ENCODE measurements at places on chromosomes 11 and 22.
A peak's percentile ranks its signal among the peaks of the same experiment; 100 is the strongest.

DNA sequence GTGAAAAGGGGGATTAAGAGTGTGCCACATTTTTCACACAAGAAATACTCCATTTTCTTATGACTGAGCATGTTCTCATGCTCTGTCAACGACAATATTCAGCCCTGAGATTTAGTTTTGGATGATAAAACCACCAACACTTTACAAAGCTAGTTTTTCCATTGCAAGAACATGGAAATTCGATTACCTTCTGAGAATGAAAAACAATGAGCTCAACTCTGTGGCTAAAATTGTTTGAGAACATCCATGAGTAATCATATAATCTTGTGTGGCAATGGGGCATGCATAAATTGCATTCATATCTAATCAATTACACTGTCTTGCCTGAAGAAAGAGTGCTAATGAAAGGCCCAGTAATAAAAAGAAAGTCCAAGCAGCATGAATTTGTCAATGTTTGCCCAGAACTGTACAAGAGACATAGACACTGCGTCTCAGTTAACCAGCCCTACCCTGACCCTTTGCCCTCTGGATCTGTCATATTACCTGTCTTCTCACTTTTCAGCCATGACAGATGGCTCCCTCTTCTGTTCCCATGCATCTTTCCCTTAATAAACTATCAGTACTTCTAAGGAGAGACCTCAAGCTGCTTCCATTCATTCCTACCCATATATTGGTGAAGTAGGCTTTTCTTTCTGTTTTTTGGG, 253.4 kb downstream of the FAM76B start:
- no peak for DNase-seq

DNA sequence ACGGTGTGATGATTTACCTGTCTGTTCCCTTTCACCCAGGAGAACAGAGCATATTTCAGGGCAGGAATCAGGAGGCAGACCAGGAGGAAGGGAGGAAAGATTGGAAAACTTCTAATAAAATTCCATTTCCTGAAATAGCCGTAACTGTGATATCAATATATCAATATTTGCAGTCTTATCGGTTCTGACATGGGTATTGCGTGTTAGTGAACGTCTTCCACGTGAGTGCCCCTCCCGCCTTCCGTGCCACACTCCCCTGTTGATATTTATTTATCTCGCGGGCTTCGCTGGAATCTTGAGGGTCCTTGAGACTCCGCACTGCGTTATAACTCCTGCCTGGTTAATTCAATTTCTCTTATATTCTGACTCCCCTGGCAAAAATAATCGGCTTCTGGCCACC, 1160.4 kb downstream of the BRD1 start:
- no peak for DNase-seq

- DNase-seq, result no peak
Observed at GRCh38 chr22:23227380-23227779, 47.1 kb downstream of the BCR start.

- no peak for DNase-seq
Observed at GRCh38 chr11:9316334-9316733, 1.9 kb upstream of the TMEM41B start.

DNA sequence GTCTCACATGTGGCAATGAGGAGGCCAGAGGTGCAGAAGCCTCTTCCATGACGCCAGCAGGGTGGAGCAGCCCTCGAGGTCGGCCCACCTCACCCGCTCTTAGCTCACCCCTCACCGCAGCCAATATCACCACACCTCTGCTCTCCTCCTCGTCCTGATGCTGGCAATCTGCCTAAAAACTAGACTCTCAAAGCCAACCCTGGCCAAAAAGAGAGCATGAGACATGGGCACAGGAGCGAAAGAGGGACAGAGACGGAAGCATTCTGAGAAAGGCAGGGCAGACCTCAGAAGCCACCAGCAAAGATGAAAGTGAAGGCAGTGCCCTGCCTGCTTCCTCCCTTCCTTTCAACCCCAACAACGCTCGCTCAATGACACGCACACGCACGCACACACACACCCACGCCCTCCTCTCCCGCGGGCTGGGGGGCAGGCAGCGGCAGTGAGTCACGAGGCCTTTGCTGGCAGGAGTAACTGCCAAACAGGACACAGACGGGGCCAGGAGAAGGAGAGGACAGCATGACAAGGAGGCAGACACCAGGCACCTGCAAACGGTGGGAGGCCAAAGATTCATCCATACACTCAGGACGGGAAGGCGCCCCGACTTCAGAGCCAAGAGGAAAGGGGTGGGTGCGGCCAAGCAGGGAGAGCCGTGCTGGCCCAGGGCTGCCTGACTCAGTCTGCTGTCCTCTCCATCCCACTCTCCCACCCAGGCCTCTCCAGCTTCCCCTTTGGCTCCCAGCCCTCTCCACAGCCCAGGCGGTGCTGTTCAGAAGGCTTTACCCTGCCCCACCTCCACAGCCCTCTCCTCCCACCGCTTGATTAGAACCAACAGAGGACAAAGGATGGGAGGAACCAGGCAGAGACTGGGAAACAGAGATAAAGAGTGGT, 11.4 kb downstream of the IGSF9B start:
- DNase-seq, result peak; percentile 82

- no peak for DNase-seq
Observed at GRCh38 chr11:44633641-44634040, 68.2 kb downstream of the CD82 start.

DNA sequence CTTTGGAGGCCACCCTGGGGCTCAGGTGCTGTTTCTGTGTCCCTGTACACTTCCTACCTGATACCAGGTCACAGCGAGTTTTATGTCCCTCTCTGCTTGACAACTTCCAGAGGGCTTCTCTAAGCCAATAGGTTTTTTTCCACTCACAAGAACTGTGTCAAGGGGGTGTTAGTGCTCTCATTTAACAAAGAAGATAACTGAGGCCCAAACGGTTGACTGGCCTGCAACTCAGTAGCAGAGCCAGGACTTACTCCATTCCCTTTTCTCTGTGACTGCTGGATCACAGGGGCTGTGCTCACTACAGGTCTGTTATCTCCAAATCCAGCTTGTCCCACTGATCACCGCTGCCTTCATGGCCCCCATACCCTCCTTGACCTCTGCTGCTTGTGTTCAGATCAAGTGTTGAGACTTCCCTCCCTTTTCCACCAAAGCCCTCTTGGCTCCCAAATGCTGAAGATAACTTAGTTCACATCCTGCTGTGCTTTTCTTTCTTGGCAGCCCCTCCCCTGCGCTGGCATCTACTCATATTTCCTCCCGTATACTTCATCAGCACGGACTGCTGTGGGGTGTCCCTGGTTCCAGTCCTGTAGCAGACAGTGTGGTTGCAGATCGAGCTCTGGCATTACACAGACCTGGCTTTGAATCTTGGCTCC, 41.3 kb downstream of the POU2F3 start:
- DNase-seq, result no peak

GRCh38 chr22:44754998-44755397, 2.6 kb downstream of the ARHGAP8 start:
- DNase-seq, result no peak

GRCh38 chr11:61406067-61406466, 13.7 kb downstream of the TMEM216 start:
- no peak for DNase-seq

DNA sequence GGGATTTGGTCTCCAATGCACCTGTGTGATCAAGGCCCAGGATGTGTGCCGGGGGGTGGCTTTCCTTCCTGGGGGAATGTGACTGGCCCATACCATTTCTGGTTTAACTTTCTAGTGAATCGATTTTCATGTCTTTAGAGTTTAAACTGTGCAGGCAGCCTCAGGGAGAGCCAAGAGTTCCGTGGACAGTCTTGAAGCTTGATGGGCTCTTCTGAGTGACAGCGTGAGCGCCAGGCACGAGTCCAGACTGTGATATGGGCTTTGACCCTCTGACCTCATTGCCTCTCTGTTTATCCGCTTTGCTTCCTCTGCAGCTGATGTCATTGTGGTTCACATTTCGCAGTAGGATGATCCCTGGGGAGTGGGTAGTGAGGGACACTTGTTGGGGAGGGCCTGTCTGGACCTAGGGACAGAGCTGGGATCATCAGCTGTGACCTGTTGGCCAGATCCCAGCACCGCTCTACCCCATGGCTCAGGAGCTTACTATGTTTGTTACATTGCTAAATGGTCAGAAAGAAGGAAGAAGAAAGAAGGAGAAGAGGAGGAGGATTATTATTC, 80.6 kb upstream of the CLDN5 start:
- no peak for DNase-seq

DNA sequence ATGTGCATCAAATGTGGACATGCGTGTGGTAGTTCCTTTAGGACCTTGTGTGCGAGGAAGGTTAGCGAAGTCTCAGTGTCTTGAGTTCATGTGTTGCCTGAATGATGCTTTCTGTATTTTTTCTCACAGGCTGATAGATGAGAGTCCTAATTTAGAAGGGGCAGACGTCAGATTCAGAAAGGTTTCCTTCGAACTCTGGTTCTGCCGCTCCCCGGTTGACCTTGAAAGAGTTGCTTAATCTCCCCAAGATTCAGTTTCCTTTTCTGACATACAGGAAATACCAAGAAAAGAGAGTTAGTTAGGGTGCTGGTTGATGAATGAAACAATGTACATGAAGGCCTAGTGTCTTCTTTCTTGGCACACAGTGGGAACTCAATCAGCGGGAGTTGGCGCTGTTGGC, 35.9 kb upstream of the TTC12 start:
- no peak for DNase-seq

DNA sequence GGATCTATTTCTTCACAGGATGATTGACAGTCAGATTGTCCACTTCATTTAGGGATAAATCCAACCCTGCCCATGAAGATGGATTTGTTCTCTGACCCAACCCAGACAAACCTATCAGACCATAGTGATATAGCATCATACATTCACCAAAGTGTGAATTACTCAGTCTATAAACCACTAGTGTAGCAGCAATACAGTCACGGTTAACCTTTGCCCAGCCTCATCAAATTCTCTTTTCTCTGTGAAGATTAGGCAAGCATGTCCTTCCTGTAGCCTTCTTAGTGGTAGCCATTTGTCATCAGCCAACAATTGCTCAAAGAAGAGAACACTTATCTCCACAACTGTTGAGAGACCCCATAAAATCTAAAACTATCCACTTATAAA, 14.4 kb upstream of the BIRC2 start:
- no peak for DNase-seq

GRCh38 chr11:7687386-7687785, 14.1 kb upstream of the CYB5R2 start:
- DNase-seq, result no peak

DNA sequence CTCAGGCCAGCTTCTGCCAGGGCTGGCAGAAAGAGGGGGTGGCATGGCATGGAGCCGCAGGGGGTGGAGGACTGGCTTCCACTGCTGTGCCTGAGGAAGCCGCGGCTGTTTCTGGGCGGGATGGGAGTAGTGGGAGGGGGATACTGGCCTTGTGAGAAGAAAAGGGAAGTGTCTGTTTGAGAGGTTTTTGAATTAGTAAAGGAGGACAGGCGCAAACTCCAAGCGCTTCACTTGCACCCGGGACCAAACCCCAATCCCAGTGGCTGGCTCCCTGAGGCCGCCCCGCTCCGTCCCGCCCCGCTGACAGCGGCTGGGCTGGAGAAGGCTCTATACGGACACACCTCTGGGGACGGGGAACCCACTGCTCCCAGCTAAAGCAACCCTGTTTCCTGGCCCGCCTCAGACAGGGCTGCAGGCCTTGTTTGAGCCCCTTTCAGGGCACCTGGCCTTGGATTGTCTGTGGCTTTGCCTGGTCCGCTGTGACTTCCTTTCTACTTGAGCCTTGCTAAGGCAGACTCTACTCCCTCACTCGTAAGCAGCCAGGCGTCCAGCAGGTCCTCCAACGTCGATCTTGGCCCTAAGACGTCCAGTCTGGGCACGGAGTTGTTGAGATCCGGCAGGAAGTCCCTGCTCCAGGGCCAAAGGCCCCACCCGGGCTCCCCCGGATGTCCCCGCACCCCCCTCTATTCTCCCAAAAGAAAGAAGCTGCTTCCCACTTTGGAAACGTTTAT, 2.2 kb downstream of the APOA1 start:
- no peak for DNase-seq

GRCh38 chr11:130675371-130675821, 227.0 kb downstream of the ADAMTS15 start:
- DNase-seq, result no peak

- no peak for DNase-seq
Observed at GRCh38 chr11:34754171-34754823, 133.4 kb downstream of the EHF start.

GRCh38 chr11:11113626-11114025, 239.4 kb downstream of the CSNK2A3 start:
- DNase-seq, result no peak

GRCh38 chr11:129313541-129314297, 61.9 kb upstream of the BARX2 start:
- DNase-seq, result no peak

DNA sequence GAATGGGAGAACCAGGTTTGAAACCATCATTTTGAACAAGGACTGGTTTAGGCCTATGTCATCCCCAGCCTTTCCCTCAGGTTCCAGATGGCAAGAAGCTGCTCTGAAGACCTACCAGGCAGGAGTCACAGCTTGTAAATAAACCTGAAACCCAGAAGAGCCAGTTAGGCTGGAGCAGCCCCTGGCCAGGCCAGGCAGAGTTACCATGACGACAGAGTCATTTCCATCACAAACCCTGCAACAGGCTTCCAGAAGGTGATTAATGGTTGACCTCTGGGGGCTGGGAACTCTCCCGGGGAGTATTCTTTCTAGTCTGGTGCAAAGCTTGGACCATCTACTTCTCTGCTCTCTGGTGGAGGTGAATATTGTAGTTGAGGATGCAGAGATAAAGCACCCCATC, 164.1 kb upstream of the NCAM1 start:
- no peak for DNase-seq

DNA sequence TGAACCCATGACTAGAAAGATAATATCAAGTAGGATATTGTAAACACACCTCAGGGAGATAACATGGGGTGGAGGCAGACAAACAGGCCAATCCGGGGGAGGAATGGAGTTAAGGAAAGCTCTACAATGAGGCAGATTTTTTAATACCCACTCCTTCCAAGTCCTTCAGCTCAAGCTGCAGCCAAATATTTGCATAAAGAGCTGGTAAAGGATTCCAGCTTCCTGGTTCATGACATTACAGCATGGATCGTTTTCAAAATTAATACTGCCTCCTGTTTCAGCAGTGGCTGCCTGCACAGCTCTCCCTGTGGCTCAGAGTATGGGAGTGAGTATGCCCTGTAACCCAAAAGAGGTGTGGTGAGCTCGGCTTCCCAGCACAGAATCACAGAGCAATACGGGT, 5.1 kb downstream of the POU2AF3 start:
- no peak for DNase-seq

DNA sequence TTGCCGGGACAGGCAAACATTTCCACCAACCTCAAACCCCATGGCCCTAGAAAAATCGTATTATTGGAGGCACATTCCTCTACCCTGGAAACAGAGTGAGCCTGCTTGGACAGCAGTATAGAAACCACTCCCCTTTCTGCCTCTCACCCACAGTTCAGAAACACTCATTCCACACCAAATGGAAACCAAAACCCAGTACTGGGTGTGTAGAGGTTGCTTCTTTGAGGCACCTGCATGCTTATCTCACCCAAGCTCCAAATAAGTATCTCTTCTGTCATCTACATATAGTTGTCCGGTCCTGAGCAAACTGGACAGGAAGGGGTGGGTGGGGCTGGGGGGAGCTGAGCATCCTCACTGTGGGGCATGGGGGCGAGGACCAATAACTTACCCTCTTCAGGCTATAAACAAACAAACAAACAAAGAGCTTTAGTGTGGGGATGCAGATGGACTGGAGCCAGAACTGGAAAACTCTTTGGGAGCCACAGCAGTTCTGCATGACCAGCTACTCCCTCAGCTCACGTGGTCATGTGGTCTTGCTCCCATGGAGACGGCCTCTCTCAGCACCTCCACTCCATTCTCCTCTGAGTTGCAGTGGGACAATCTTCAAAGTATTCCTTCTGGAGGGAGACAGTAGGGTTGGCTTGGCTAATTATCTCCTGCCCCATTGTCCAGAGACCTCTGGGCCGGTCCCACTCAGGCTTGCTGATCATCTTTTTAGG, 1.0 kb upstream of the PLAAT2 start:
- peak; percentile 52 for DNase-seq
